Tibial nerve (tissue), 4 donors: ENCODE measurements at places on chromosomes 2 and 18. TPM values are rescaled to one million over a fixed set of nuclear protein-coding genes. Genes with fewer than 3 reads are reported as not detected.

DNA sequence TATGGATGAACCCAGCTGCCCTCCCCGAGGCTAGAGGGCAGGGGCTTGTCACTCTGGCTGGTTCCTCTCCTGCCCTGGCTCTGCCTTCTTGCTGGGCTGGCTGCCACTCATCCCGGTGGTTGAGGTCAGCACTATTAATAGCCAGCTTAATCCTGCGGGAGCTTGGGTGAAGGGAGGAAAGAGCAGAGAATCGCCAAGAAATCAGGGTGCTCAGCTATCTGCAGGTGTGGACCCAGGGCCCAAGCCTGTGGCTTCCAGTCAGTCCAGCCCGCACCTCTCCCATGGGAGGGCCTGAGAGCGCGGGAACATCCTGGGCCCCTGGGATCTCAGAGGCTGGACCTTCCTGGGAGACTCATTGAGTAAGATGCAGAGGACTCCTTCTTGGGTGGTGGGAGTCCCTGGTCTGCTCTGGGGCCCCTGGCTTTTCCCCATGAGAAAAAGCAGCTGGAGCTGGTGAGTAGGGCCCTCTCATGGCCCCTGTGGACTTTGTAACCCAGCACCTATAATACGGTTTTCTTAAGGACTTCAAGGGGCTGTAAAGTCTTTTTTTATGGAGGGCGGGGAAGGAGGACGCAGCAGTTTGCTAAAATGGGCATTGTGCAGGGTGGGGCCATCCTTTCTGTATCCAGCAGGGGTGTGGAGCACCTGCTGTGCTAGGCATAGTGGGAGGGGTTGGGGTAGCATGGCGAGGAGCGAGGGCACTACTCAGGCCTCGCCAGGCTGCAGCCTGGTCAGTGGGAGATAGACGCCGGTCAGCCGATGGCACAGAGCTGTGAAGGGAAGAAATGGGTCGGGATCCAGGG is 27.4 kb upstream of the CNNM3 start:
- peak overlapping the region; percentile 38 for H3K27ac ChIP-seq
- H3K27me3 ChIP-seq = no peaks in the 10 kb centered on the region
- DNase-seq = no peak
- H3K36me3 ChIP-seq = no peaks in the 10 kb centered on the region
- H3K4me1 ChIP-seq = peaks cover 14% of the 10 kb centered on the region

DNA sequence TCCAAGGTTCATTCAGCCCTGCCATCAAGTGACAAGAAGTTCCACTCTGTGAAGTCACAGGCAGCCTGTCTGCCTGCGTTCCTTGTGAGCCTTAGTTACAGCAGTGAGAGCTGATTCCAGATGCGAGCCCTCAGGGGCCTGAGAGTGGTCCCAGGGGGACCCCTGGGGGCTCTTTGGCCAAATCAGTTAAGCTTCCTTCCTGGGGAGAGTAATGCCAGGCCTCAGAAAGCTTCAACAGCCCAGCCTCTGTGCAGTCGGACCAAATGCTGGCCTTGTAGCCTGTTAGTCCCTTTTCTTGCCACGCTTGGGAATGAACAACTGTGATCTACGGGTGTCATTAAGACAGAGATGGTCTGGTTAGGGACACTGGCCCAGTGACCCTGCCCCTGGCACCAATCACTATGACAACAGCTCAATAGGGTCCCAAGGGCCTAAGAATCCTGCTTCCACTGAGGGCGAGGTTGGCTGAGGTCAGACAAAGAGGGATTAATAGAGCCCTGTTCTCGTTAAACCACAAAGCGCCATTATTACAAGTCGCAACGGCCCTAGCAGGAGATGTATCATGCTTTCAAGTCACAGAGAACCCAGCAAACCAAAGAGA is 50.9 kb downstream of the HS1BP3 start:
- no peak overlapping the region for H3K4me3 ChIP-seq
- H3K27ac ChIP-seq = peak overlapping the region; percentile 93
- H3K36me3 ChIP-seq = no peaks in the 10 kb centered on the region
- no peaks in the 10 kb centered on the region for H3K27me3 ChIP-seq

DNA sequence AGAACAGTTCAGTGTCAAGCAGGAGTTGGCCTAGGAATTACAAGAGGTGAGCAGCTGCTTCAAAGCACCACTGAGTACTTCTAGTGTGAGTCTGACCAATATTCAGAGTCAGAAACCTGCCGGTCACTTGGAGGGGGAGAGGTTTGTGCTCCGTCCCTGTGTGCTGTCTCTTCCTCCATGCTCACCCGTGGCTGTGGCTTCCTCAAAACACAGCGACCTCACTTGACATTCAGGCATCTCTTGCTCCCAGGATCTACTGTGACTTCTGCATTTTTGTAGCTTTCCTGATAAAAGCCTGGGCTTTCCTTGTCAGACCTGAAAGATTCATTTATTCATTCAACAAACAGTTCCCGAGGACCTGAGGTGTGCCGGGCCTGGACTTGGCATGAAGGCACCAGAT is 32.9 kb downstream of the TPRKB start:
- H3K4me3 ChIP-seq = no peak overlapping the region
- no peaks in the 10 kb centered on the region for H3K4me1 ChIP-seq
- no peak overlapping the region for H3K27ac ChIP-seq
- H3K27me3 ChIP-seq = no peaks in the 10 kb centered on the region

GRCh38 chr18:51614033-51614432 is 416.6 kb upstream of the MEX3C start:
- DNase-seq = no peak
- H3K36me3 ChIP-seq = no peaks in the 10 kb centered on the region
- no peak overlapping the region for H3K27ac ChIP-seq
- H3K27me3 ChIP-seq = no peaks in the 10 kb centered on the region

CYP27A1 gene
- 92.4 TPM for total RNA-seq

LRRTM4 gene
- total RNA-seq = 2.9 TPM
